Peyer's patch (tissue), 4 donors: ENCODE measurements at places on chromosomes 16 and 17.

DNA sequence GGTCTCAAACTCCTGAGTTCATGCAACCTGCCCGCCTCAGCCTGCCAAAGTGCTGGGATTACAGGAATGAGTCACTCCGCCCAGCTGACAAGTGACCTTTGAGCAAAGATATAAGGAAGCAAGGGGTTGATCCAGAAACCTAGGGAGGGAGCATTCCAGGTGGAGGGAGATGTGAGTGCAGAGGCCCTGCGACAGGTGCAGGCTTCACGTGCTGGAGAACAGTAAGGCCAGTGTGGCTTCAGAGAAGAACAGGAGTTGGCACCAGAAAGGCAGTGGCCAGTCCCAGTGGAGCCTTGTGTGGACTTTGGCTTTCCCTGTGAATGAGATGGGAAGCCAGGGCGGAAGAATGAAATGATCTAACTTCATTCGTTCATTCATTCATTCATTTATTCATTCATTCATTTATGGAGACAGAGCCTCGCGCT lies 73.6 kb upstream of the HAS3 start:
- peak; percentile 84 for DNase-seq

GRCh38 chr17:8887834-8888703 lies 20.6 kb upstream of the PIK3R6 start:
- no peak for DNase-seq

DNA sequence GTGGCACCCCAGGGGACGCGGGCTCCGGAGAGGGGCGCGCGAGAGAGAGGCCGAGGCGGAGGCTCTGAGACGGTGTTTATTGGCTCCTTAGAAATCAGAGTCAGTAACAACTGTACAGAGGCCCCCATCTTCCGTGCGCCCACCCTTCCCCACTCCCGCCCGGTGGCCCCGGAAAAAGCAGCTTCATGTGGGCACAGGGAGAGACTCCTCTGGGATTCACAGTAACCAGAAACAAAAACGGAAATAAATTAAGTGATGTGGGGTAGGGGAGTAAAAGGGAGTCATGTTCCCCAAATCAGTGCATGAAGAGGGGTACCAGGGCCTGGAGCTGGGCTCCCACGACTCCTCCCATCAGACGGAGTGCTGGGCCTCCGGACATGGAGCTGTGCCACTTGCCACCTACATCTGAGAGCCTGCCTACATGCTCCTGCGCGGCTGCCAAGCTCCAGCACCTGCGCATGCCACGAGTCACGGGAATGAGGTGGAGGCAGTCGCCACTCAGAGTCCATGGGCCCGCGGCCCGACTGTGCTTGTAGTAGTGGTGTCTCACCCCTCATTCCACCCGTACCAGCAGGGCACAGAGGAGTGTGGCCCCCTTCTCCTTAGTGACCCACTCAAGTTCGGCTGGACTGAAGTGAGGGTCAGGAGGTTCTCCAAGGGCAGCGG lies 543 bp upstream of the GPS2 start:
- DNase-seq: no peak

DNA sequence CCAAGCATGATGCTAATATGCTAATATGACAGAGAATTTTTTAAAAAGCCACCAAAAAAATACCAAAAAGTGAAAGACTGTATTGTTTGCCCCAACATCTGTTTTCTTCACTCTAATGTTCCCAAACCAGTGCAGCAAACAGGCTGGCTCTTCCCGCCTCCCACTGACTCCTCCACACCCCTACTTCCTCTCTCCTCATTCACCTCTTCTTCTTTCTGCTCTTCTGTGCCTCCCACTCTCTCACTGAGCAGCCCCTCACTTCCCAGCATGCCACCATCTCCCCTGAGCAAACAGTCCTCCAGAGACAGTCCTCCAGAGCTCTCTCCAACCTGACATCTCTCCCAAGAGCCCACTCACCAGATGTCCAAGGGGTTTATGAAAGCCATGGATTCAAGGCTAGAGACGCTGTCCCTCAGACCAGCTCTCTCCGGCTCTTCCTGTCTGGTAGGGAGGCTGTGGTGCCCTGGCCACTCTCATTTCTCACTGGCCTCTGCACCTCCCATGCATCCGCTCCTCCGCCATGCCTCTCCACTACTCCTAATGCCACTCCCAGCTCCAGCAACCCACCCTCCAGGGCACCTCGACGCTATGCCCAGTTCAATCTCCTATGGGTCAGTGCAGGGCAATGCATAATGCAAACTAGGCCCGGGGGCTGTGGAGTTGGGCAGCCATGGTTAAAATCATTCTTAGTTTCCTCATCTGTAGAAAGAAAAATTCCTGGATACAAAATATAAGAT lies 52.9 kb downstream of the ANKRD11 start:
- DNase-seq: no peak

- no peak for DNase-seq
Measured at GRCh38 chr17:12282056-12282455, 261.4 kb downstream of the MAP2K4 start.

DNA sequence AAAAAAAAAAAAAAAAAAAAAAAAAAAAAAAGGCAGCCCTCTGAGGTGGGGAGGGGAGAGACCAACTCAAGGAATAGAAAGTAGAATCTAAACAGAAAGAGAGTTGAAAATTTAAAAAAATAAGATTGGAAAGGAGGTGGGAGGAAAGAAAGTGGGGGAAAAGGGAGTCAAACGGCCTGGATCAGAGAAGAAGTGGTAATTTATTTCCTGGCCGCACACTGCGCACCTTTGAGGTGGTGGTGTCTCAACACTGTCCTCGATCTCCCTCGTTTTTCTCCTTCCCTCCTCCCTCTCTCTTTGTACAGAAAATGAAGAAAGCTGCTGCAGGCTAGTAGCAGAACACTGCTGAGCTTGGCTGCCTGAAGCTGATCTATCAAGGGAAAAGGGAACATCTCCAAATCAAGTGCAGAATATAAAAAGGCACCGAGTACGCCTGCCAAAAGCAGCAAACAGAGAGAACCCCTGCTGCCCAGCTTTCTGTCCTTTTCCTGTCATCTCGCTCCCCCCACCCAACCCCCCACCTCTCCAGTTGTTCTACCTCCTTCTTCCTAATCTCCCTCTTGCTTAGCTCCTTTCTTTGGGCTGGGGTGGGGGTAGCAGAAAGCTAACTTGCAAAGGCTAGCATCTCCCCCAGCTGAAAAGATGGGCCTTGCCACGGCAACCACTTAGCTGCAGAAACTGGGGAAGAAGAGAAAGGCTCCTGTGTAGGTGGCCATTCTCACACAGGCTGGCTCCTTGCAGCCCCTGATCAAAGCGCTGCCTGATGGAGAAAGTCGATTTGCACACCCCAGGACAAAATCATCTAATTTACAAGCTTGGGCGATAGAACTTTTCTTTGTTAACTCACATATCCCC lies 22.5 kb downstream of the AXIN2 start:
- DNase-seq: no peak

DNA sequence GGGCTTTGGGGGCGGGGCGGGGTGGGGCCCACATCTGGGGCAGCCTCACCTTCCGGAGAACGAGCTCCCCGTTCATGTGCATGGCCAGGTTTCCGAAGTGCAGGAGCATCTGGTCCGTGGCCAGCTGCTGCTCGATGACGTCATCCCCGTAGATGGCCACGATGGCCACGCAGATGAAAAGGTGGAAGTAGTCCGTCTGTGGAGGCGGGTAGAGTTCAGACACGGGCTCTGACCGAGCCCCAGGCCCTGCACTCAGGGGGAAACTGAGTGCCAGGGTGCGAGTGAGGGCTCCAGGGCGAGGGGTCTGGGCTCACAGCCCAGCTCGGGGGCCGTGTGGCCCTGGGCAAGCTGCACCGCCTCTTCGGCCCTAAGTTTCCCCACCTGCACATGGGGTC lies 93.7 kb downstream of the TBC1D16 start:
- no peak for DNase-seq

- no peak for DNase-seq
Measured at GRCh38 chr16:75293772-75294171, 42.3 kb upstream of the BCAR1 start.

DNA sequence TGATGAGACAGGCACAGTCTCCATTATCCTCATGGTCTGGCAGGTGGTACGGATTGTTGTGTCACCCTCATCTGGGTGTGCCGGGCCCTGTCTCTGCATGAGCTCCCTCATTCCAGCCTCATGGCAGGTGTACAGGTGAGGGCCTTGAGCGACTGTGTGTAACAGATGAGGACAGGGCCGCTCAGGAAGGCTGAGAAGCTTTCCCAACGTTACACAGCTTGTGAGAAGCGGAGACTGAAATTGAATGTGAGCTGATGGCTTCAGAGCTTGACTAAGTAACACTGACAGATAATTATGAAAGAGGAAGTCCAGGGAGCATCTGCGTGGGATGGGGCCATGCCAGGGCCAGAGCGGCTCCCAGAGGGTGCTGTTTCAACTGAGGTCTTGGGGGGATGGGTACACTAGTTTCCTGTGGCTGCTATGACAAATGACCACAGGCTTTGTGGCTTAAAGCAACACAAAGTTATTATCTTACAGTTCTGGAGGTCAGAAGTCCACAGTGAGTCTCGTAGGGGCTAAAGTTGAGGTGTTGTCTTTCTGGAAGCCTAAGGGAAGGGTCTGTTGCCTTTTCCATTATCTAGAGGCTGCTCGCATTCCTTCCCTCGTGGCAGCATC lies 36.7 kb downstream of the CMIP start:
- DNase-seq: peak; percentile 91

- no peak for DNase-seq
Measured at GRCh38 chr16:7946142-7946541, 613.5 kb downstream of the RBFOX1 start.

DNA sequence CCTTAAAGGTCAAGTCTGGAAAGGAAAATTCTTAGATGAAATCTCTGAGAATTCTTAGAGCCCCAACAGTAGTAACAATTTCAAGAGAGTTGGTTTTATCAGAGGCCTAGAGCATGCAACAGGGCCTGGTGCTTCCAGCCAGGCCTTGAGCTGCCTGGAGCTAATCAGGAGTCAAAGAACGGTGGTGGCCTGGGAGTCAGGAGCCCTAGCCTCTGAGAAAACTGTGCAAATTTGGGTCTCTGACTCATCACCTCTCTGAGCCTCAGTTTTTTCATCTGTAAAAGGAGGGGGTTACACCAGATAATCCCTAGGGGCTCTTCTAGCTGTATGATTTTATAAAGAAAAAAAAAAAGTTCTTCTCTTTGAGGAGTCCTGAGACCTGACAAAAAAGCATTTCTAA lies 227.3 kb upstream of the RPL38 start:
- no peak for DNase-seq

GRCh38 chr16:83458612-83459011 lies 349.2 kb upstream of the HSBP1 start:
- DNase-seq: no peak

GRCh38 chr17:82228278-82228841 lies 482 bp upstream of the SLC16A3 start:
- DNase-seq: peak; percentile 89

DNA sequence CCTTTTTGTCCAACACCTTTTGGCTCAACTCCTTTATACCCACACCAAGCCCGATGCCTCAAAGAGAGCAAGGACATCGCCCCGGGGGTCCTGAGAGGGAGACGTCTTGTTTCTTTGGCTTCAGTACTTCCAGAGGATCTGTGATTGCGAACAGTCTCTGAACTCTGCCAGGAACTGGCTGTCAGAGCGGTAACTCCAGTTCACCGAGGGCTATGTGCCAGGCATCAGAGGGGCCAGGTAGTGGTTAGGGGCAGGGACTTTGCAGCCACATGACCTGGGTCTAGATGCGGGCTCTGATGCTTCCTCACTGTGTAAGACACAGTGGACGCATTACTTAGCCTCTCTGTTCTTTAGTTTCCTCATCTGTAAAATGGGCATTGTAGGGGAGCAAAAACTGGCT lies 21.6 kb downstream of the LLGL2 start:
- DNase-seq: no peak

DNA sequence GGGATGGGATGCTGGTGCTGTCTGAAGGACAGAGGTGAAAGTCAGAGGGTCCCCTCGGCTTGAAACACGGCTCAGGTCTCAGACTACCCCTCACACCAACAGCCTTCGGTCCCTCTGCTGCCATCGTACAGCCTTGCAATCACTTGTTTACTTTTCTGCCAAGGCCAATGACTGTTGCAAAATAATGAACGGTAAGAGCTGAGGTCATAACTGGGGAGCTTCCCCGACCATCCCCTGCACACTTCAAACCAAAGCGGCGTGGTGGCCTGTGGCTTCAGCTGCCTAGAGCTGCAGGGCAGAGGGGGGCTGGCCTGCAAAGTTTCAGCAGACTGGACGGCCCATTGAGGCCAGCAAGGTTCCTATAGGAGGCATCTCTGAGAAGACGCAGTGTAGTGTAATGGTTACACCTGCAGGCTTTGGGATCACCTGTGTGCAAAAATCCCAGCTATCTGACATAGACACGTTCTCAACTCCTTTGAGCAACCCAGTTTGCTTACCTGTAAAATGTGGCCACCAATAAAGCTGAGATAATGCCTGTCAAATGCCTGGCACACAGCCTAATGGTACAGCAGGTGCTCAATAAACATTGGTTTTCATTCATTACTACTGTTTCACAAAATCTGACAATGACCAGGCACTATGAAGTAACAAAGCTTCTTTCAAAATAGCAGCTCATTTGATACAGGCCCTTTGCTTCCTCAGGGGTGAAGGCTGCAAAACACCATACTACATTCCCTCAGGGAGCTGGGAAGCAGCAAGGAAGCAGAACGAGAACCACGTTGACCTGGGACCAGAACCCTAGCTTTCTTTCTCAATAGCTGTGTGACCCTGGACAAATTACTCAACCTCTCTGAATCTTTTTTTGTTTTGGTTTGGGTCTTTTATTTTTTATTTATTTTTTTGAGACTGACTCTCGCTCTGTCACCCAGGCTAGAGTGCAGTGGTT lies 5.0 kb downstream of the PAM16 start:
- no peak for DNase-seq

DNA sequence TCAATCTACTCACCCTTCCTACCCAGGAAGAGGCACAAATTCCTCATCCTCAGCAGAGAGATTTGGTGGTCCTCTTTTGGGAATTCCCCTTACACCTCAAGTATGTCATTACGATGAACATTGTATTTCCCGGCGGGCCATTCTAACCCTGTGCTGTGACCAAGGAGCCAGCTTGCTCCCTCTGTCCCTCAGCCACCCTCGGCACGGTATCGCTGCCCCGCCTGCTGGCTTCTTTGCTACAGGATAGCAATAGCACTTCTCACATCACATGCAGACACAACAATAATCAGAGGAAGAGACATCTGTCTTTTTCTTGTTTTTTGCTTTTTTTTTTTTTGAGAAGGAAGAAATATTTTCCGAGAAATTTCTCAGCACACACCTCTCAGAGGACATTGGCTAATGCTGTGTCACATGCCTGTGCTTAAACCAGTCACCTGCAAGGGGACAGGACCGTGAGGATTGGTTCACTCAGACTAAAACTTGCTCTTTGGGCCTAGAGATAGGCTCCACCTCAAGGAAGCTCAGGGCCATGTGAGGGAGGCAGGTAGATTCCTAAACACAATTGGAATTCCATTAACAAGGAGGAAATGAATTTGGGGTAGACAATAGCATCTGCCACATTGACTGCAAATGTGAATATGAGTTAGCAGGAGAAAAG lies 41.2 kb downstream of the TMC5 start:
- no peak for DNase-seq
